ENCODE measurements at places on chromosomes 1 and 21.

DNA sequence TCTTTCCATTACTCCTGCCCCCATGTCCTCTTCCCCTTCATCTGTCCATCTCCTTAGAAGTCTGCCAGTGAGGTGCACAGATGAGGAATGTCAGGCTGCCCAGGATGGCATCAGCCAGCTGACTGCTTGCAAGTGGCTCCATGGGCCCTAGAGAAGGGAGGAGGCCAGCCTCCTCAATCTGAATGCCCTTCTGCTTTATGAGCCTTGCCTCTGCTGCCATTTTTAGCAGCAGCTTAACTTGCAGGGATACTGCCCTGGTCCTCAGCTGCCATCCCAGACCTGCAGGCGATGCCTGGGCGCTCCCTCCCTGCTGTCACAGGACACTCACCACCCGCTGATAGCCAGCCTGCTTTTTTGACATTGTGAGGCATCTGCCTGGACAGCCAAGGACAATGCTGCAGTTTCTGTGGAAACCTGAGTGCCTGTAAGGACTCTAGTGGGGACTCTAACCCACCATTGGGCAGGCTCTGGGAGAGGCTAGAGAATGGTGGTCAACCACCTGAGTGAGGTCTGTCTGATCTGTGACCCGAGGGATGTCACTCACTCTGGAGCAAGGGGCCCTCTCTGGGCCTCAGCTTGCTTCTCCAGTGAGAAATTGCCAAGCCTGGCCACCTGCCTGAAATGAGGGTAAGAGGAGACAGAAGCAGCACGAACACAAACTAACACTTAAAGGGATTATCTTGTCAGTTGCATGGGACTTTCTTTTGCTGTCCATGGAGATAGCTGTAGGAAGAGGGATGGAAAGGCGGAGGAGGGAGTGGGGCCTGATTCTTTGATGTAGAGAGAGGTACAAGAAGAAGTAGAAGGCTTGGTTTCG, 185.0 kb downstream of the MIS18A start:
- DNase-seq = no peak

GRCh38 chr1:180003026-180003695, 48.6 kb downstream of the CEP350 start:
- no peak for DNase-seq

- no peak for DNase-seq
Observed at GRCh38 chr1:208933984-208934525, 649.5 kb upstream of the CAMK1G start.

GRCh38 chr1:98898940-98899339, 105.7 kb downstream of the PLPPR5 start:
- no peak for DNase-seq

DNA sequence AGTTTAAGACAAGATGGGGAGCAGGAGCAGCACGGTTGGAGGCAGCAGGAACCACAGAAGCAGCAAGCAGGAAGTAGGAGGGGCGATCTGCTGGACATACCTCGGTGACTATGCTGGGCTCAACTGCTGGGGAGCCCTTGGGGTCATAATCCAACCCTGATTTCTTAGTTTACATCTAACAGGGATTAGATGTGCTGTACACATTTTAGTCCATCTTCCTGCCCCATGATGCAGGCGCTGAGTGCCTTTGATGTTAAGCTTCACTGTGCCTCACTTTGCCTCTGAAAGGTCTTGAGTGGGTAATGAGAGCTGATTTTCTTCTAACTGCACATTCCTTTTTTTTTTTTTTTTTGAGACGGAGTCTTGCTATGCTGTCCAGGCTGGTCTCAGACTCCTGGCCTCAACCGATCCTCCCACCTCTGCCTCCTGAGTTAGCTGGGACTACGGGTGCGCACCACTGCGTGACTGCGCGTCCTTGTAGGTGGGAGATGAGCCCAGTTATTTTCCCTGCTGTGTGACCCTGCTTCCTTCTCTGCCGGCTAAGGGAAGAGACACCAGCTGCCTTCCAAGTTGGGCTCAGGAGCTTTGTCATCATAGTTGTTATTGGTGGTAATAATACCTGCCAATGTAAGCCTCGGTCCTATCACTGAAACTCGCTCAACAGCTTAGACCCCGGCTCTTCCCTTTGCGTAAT, 1.1 kb upstream of the RCAN3 start:
- no peak for DNase-seq
